ENCODE measurements at places on chromosomes 6 and 20.

DNA sequence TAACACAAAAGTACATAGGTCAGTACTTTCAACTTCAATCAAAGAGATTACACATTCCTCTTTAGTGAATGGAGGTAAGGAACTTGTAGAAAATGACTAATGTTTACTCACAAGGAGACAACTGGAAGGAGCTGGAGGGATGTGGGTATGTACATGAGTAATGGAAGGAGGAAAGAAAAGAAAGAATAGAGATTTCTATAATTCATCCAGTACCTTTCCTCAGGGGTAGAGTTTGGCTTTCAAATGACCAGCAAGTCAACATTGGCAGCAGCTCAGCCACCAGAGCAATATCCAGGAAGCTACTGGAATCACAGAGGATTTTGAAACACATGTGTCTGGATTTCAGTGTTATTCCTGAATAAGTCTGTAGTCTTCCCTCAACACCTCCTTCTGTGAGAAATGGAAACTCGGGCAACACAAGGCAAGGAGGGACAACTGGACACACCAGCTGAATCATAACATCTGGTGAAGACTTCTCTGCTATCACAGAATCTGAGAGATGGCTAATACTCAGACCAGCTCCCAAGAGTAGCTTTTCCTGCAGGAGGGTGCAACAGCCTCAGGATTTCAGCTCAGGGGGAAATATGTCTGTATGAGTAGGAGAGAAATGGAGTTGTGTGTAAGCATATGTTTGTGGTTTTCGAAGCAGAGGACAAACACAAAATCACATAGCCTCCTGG, 98.8 kb downstream of the HAO1 start:
- no peak for DNase-seq

- no peak for DNase-seq
Measured at GRCh38 chr6:139708337-139709199, 334.1 kb upstream of the CITED2 start.

- no peak for DNase-seq
Measured at GRCh38 chr6:37279366-37280134, 21.6 kb upstream of the TMEM217 start.

DNA sequence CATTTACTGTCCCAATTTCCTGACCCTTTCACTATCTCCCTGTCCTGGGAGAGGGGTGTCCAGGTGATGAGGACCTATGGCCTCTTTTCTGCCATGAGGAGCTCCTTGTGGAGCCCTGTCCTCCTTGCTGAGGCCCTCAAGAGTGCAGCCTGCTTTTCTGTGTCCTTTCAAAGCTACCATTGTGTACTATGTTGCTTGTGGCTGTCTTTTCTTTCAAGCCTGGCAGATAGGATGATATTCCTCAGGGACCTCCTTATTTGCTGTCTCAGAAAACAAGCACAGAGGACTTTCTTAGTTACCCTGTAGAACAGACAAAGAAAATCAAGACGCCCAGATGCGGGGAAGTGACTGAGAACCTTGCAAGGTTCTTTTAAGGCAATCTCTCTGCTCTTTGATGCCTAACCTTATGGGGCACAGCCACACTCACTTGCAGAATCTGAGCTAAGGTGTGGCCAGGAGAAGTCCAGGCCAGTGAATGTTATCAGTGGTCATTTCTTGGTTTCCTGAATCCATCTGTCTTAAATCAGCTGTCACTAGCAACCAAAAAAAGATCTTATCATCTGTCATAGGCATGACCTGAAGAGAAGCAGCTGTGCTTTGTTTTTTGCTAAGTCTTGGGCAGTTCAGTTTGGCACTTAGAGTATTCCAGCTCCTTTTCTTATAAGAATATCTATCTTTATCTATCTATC, 17.2 kb downstream of the CARMIL1 start:
- no peak for DNase-seq

DNA sequence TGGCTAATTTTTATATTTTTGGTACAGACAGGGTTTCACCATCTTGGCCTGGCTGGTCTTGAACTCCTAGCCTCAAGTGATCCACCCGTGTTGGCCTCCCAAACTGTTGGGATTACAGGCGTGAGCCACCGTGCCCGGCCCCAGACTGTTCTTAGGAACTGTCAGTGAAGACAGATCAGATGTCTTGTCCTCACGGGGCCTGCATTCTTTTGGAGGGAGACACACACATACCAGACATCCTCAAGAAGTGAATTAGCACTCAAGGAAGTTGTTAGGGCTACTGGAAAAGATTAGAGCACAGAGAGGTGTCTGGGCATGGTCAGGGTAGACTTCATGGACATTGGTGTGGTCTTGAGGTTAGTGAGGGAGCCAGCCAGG, 10.3 kb upstream of the LPIN3 start:
- no peak for DNase-seq
